T-helper 1 cell (primary cell): ENCODE measurements at places on chromosomes 2 and 18.

- no peak for DNase-seq
Measured at GRCh38 chr2:219109471-219109870, 48.8 kb upstream of the IHH start.

DNA sequence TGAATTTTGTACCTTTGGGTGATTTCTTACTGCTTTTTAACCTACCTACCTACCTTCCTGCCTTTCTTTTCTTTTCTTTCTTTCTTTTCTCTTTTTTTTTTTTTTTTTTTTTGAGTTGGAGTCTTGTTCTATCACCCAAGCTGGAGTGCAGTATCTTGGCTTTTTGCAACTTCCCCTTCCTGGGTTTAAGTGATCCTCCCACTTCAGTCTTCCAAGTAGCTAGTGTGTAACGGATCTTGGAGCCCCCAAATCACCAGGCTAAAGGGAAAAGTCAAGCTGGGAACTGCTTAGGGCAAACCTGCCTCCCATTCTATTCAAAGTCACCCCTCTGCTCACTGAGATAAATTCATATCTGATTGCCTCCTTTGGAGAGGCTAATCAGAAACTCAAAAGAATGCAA, 61.3 kb downstream of the DDX18 start:
- no peak for DNase-seq

DNA sequence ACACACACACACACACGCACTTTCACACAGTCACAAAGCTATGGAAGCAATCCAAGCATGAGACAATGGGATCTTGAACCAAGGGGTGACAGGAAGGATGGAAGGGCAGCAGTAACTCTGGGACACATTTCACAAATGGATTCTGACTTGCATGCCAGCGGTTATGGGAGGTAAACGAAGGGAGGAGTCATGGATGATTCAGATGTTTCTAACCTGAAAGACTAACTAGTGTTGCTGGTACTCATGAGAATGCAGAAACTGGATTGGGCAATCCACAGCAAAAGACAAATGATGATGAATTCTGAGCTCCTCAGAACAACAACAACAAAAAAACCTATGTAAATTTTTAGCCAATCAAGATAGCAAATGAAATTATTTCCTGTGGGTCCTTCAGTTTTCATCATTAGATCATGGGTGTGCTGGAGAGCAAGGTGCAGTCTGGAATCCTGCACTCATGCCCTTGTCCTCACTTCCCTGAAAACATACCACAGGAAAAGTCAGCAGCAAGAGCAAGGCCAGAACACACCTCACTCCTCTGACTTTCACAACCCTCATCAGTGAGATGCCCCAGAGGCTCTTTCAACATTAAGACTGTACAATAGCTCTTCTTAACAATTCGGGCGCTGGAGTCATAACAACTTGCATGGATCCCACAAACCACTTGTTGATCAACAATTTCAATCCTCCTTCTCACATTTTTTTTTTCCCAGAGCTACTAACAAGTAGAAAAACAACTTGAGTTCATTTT, 32.6 kb downstream of the ABCA12 start:
- no peak for DNase-seq

DNA sequence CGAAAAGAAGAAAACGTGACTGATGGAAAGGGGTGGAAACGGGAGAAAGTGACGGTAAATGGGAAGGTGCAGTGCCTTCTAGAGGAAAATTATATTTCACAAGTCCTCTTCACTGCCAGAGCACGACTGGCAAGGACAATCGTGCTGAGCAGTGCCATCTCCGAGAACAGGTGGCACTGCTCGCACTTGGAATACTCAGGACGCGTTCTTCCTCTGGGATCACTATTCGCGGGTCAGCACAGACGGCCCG, 364 bp downstream of the STAT1 start:
- DNase-seq: no peak

GRCh38 chr18:36572135-36572856, 256.5 kb downstream of the TPGS2 start:
- no peak for DNase-seq

DNA sequence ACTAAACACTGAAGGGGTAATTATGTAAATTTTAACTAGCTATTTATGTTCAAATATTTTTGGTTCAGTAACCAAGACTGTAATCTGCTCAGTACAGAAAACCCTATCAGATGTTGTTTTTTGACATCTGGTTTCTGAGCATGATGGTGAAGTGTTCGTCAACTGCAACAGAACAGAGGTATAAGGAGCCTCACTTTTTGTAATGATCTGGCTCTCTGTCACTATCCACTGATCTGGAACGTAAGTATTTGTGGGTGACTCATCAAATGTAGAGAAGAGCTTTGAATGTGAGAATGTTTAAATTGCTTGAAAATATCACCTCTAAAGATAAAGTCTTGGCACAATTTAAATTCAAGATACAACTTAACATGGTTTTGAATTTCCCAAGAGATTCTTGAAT, 213.6 kb upstream of the FAM98A start:
- no peak for DNase-seq

DNA sequence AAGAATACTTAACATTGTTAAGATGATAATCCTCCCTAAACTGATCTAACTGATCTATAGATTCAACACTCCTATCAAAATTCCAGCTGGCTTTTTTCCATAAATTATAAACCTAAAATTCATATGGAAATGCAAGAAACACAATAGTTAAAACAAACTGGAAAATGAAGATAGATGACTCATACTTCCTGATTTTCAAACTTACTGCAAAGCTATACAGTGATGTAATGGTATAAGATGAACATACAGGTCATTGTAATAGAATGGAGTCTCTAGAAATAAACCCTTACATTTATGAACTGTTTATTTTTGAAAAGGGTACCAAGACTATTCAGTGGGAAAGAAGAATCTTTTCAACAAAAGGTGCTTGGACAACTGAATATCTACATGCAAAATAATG, 32.3 kb downstream of the UBXN4 start:
- no peak for DNase-seq

GRCh38 chr18:48402953-48403352, 6.2 kb downstream of the ZBTB7C start:
- DNase-seq: no peak
